ENCODE measurements at places on chromosomes 3 and 15. TPM values are rescaled to one million over a fixed set of nuclear protein-coding genes. Genes with fewer than 3 reads are reported as not detected.
A peak's percentile ranks its signal among the peaks of the same experiment; 100 is the strongest.

GRCh38 chr15:62750471-62750870 is 292.1 kb upstream of the TPM1 start:
- no peak for DNase-seq

GRCh38 chr15:98860281-98861041 is 147.1 kb downstream of the PGPEP1L start:
- no peak for DNase-seq

GRCh38 chr3:194738254-194739093 is 52.8 kb downstream of the FAM43A start:
- no peak for DNase-seq

Gene COL7A1
- 306 TPM for total RNA-seq

GRCh38 chr15:81398910-81399551 is 25.0 kb upstream of the TMC3 start:
- peak; percentile 17 for DNase-seq

DNA sequence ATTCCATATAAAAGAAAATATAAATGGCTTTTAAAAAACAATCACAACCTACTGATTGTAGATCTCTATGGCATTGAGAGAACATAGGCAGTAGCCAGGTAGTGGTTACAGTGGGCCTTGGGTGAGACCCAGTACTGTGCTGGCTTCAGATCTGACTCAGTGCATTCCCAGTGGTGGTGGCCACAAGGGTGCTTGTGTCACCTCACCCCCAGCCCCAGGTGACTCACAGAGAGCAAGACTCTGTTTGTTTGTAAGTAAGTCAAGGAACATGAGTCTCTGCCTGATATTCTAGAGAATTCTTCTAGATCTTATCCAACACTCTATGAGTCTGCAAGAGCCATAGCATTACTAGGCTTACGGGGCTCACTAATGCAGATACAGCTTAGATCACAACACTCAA is 118.8 kb upstream of the AZI2 start:
- DNase-seq: peak; percentile 1

Gene CEP152
- total RNA-seq: 8.6 TPM

GRCh38 chr3:122395582-122395981 is 11.6 kb downstream of the FAM162A start:
- no peak for DNase-seq

GRCh38 chr15:61032600-61033286 is 196.4 kb downstream of the RORA start:
- no peak for DNase-seq

DNA sequence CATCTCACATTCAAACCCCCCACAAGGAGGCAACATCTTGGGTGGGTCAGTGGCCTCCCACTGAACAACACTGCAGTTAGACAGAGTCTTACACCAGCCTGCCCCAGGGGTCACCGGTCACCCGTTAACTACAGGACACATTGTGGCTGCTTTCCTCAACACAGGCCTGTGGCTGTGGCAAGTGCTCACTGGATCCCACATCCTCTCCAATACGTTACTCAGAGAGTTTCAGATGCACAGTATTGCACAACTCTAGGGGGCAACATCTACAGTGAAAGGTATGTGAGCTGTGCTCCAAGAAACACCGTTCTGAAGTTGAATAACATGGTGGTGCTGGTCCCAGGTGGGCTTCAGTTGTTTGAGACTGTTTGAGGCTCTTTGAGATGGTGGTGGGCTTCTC is 41.0 kb downstream of the CTDSPL start:
- DNase-seq: no peak

- no peak for DNase-seq
Observed at GRCh38 chr3:30612437-30613132, 6.2 kb downstream of the TGFBR2 start.

All from foreskin keratinocyte (primary cell).